A172 (cell line): ENCODE measurements at places on chromosomes 4 and X. TPM values are rescaled to one million over a fixed set of nuclear protein-coding genes. Genes with fewer than 3 reads are reported as not detected.

The KIAA1210 gene
- 0.10 TPM in 1 of 2 replicates, not detected in the other for total RNA-seq

DNA sequence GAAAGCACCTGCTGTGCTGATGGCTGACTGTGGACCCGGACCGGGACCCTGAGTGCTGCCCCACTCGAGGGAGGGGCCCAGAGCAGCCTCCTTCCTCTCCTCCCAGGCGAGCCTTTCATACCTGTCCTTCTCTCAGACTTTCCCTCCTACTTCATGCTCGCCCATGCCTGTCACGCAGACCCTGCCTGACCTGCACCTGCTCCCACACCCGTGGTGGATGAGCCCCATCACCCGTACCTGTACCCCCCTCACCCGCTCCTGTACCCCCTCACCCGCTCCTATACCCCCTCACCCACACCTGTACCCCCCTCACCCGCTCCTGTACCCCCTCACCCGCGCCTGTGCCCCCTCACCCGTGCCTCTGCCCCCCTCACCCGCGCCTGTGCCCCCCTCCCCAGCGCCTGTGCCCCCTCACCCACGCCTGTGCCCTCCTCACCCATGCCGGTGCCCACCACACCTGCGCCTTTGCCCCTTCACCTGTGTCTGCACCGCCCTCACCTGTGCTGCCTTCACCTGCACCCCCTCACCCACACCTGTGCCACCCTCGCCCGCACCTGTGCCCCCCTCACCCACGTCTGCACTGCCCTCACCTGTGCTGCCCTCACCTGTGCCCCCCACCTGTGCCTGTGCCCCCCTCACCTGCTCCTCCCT, 5.8 kb downstream of the MAEA start:
- DNase-seq = no peak

The CLDN22 gene
- total RNA-seq = not detected in 2 replicates

- no peak for DNase-seq
Observed at GRCh38 chrX:68646421-68646820, 1.0 kb upstream of the STARD8 start.

The GNRHR gene
- not detected in 2 replicates for total RNA-seq

DNA sequence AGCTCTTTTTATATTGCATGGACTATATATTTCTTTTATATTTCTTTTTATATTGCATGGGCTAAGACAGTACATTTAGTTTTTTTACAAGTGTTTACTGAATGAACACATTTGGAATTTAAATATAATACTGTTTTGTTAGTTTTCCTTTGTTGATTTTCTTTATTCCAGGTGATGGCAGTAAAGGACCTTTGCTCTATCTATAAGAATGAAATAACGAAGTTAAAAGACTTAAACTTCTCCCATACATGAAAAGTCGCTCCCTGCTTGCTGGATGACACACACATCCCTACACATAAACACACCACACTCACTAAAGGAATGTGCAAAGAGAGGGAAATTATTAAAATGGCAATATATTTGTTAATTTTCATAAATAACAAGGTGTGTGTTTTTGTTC, 102.5 kb upstream of the ANXA10 start:
- DNase-seq = no peak

DNA sequence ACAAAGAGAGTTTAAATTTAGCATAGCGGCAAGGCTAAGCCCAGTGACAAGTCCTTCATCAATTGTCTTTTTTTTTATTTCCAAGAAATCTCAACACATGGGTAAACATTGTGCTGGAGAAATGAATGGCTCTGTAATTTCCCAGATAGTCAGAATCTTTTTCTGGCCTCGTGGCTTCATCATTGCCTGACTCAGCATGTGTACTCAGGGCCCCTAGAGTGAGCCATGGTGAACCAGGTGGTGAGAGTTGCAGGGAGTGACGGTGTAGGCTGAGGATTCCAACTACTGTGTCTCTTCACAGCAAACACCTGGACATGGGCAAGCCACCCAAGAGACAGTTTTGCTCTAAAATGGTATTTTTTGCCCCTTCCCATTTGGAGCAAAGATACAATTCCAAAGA, 43.1 kb upstream of the UCP1 start:
- no peak for DNase-seq

The ZNF185 gene
- 1.7 and 4.9 TPM in 2 replicates for total RNA-seq

DNA sequence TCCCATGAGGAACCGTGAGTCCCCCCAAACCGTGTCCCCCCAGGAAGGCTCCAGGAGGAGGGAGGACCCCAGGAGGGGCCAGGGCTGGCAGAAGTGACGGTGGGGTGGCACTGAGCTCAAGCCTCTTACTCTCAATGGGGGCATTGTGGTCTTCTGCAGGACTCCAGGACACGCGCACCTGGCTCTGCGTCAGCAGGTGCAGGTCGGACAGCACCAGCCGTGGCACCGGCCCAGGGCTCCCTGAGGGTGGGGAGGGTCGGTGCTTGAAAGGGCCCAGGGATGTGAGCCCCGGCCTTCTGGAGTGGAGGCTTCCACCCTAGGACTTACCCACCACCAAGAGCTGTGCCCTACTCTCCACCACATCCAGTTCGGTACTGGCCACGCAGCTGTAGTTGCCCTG, 18.3 kb downstream of the L1CAM start:
- DNase-seq = no peak

GRCh38 chr4:38123555-38123954, 163.4 kb downstream of the PTTG2 start:
- no peak for DNase-seq

The DDX53 gene
- not detected in 2 replicates for total RNA-seq

DNA sequence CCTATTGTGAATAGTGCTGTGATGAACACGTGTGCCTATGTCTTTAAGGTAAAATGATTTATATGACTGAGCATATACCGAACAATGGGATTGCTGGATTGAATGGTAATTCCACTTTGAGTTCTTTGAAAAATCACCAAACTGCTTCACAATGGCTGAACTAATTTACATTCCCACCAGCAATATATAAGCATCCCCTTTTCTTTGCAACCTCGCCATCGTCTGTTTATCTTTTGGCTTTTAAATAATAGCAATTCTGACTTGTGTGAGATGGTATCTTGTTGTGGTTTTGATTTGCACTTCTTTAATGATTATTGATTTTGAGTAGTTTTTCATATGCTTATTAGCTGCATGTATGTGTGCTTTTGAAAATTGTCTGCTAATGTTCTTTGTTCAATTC, 31.8 kb upstream of the UGT2A1 start:
- DNase-seq = no peak

DNA sequence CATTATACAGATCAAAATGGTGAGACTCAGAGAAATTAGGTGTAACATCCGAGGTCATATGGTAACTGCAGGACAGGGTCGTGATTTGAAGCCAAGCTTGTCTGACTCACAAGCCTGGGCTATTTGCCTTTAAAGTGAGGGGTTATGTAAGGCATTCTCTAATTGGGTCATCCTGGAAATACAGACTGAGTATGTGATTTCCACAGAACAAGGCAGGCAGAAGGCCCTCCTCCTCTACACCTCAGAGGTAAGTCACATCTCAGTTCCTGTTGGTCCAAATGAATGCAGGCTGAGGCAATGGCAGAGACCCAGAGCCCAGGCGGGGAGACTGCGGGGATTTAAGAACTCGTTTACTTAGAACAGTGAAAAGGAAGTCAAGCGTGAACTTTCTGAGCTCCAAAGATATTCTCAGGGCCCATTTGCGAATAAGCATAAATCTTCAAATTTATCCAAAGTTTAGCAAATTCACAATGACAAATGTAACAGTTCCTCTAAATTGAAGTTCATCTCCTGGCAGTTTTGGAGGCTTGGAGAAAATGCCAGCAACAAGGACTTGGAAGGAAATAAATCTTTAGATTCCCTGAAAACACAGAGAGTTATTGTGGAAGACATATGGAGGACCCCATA, 153.3 kb downstream of the LDB2 start:
- DNase-seq = no peak
